ENCODE measurements at places on chromosomes 4 and X.

DNA sequence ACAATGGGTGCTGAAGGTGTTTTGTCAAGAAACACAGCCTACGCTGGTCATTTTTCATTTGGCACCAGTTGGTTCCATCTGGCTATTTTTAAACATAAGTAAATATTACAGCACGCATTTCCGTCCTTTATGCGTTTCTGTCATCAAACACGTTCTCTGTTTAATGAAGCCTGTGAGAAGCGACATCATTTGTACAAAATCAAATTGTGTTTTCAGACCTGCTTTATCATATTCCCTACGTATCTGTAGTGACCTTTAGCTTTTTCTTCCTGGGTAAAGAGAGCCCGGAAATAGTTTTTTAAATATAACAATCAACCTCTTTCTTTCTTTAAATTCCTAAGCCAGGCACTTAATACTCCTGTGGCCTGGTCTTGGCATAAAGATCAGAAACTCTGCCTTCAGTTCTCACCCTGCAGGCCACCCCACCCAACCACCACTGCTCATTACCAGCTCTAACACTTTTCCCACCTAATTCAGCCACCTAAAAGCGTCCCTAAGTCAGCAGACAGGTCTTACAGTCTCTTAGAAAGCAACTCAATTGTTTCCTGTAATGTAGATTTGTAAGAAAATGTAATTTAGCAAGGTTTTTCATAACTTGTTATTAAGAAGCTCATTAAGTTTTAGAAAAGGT lies 30.4 kb downstream of the ACSL1 start:
- DNase-seq: no peak

DNA sequence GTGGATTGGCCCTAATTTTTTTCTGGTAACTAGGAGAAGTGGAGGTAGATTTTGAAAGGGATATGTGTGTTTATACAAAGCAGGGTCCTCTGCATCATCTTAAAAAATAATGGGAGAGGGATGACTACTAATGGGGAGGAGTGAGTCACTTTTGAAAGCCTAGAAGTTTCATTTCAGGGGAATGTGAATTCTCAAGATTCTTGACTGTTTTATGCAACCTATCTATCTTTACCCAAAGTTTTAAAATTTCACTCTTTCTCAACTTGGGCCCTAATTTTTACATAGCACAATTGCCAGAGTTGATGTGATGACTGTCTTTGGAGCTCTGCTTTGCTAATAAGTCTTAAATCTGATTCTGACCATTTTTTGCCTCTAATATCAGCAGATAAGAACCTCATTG lies 445.2 kb downstream of the GRXCR1 start:
- DNase-seq: no peak

DNA sequence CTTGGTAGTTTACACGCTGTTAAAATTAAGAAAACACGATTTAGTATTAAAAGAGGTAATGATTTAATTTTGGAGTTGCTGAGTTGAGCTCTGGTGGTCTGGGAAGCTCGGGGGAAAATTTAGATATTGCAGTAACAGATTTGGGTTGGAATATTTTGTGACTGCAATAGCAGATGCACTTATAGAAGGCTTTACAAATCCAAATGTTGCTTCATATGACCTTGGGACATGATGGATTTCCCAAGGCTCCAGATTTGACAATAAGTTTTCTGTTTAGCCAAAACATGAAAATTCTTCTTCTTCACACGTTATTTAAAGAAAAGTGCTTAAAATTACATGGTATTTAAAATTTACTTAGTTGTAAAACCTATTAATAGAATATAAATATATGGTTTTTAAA lies 302.0 kb downstream of the SPRY1 start:
- no peak for DNase-seq

DNA sequence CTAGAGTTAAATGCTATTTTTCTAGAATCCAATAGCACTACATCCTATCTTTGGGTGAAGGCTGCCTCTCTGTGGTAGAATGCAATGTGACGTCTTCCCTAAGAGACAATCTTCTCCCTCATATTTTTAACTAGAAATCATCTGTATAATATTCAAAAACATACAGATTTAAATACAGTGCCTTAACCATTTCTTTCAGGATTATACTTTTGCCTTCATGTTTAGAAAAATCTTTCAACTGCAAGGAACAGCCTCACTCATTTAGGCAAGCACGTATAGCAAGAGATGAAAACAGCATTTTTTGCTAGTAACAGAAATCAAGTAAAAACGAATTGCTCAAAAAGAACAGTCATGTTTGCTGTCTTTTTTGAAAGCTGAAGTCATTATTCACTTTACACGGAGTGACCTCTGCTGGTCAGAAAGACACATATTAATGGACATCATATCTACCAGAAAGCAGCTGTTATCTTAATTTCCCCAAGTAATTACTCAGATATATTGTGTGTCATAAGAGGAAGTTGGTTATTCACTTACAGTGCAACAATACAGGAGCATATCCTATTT lies 422.3 kb downstream of the STPG2 start:
- no peak for DNase-seq

DNA sequence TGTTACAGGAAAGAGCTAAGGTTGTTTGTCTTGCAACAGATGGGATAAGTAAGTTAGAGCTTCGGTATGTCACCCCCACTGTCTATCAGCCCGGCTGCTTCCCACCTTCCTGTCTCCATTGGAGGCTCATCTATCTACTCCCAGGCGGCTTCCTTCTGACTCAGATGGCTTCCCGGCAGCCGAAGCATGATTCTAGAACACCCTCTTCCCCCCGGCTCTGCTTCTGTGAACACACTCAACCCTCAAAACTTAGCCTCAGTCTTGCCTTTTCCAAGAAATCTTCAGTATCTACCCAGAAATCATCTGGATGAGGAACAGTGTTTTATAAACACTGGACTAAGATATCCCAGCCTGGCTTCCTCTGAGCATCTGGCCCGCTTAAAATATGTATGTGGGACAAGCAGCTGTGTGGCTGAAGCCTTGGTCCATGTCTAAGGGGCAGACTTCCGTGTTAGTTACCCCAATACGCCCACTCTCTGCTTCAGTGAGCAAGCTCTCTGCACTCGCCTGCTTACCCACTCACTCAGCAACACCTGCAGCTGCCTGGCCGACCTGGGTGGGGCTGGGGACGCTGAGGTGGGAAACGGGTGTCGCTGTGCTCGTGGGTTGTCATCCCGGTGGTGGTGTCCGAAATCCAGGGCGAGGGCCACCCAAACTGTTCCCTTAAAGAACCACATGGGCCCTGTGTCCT lies 12.0 kb upstream of the SLC2A9 start:
- DNase-seq: no peak

GRCh38 chrX:29627833-29628232 lies 587.5 kb upstream of the MAGEB2 start:
- DNase-seq: no peak

DNA sequence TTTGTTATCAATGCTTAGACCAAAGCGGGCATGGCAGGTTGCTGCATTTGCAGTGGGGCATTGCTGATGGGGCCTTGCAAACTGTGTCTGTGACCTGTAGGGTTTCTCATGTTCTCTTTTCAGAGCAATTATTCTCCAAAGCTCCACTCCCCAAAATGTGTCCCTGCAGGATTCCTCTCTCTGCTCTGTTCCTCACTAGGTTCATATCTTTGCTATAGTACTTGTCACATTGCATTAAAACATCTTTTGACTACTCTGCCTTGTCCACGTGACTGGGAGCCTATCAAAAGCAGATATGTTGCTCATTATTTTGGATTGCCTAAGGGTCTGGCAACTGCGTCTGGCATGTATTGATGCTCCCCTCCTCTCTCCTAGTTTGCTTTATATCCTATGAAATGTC lies 177.7 kb upstream of the MID1 start:
- DNase-seq: no peak

DNA sequence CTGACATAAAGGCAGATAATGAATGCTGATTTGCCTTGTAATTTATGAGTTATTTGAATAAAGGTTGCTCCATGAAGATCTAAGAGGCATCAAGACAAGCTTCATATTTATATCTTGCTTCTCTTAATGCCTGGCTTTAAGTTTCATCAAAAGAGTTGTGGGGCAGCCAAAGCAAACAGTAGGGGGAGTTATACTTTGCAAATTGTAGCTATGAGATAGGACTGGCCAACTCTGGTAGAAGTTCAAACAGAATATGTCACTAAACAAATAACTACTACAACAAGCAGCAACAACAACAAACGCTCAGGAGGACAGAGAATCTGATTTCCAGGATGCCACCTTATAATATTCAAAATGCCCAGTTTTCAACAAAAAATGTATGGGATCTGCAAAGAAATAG lies 69.1 kb upstream of the PLAC1 start:
- no peak for DNase-seq

- no peak for DNase-seq
Measured at GRCh38 chr4:68359508-68359907, 9.6 kb upstream of the YTHDC1 start.

DNA sequence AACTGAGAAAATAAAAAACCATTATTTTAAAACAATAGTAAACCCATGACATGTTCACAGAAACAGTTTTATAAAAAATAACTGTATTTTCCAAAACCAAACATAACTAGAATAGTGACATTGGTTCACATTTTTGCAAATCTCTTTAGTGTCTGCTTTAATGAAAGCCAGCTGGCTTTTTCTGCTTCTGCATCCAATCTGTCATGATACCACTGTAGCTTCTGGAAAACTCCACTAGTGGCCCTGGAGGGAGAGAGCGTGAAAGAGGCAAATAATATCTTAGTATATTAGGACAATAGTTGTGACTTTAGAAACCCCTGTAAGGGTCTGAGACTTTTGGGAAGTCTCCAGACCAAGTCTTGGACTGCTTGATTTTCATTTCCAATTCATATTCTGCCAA lies 31.1 kb downstream of the FGFBP1 start:
- no peak for DNase-seq

DNA sequence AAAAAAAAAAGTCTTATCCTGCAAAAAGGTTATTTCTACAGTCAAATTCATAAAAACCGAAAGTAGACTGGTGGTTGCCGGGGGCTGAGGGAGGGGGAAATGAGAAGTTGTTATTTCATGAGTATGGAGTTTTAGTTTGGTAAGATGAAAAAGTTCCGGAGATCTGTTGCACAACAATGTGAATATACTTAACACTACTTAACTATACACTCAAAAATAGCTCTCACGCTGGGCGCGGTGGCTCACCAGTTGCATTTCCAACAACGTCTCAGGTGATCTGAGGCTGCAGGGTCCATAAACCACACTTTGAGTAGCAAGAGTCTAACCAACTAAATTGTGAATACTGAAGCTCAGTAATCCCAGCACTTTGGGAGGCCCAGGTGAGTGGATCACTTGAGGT lies 52.4 kb downstream of the ANOS1 start:
- DNase-seq: no peak

GRCh38 chrX:29461039-29461438 lies 754.3 kb upstream of the MAGEB2 start:
- no peak for DNase-seq

DNA sequence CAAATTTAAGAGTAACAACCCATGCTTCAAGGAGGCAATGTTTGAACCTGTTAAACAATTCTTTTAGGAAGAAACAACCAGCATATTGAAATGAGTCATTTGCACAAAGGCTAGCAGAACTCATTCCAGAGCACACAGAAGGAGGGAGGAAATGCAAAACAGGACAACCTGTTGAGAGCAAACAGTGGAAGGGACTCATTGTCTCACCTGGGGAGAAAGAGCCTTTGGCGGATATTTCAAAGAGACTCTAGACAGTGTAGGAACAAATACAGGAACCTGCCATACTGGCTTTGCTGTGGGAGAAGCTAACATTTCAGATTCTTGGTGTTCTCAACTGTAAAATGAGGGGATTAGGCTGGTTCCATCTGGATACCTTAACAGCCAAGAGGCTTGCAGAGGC lies 14.8 kb upstream of the RASGEF1B start:
- no peak for DNase-seq

DNA sequence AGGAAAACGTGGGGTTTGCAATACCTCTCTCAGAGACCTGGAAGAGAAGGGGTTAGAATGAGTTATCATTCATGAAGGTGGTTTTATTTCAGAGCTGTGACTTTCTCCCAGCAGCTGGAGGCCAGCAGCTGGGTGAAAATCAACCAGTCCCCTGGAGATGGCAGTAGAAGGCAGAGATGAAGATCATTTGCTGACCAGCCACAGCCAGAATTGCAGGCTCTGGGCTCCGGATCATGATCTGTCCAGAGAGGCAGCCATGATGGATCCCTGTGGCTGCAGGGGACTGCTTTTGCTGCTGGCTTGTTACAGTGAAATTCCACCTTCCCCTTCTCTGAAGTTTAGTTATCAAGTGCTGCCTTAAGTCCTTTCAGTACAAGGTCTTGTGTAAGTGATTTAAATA lies 46.9 kb upstream of the TAB3 start:
- no peak for DNase-seq

DNA sequence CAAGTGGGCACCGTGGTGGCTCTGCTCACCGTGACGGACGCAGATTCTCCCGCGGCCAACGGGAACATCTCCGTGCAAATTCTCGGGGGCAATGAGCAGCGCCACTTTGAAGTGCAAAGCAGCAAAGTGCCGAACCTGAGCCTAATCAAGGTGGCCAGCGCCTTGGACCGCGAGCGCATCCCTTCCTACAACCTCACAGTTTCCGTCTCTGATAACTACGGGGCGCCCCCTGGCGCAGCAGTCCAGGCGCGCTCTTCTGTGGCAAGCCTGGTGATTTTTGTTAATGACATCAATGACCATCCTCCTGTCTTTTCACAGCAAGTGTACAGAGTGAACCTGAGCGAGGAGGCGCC lies 2.7 kb downstream of the FAT4 start:
- peak; percentile 63 for DNase-seq

Data from nucleus accumbens (tissue), 56 donors.